Type B pancreatic cell (in vitro differentiated cells): ENCODE measurements at places on chromosomes 1 and 21. TPM values are rescaled to one million over a fixed set of nuclear protein-coding genes. Genes with fewer than 3 reads are reported as not detected.

S100A11 gene
- 511 and 1,438 TPM in 2 replicates for total RNA-seq

MYOG gene
- 2.1 TPM in 1 of 2 replicates, not detected in the other for total RNA-seq

PAPPA2 gene
- total RNA-seq: 0.87 and 2.5 TPM in 2 replicates

KNCN gene
- total RNA-seq: not detected in 2 replicates

AKIRIN1 gene
- 67.4 and 73.0 TPM in 2 replicates for total RNA-seq

CLDN17 gene
- not detected in 2 replicates for total RNA-seq

ADIPOR1 gene
- 52.4 and 71.3 TPM in 2 replicates for total RNA-seq

OR2L2 gene
- total RNA-seq: 0.07 and 0.14 TPM in 2 replicates

IFT25 gene
- 21.2 and 41.2 TPM in 2 replicates for total RNA-seq

C4BPB gene
- 0.36 and 4.4 TPM in 2 replicates for total RNA-seq

OTUD7B gene
- total RNA-seq: 31.6 and 35.9 TPM in 2 replicates

RNU1-1 gene
- 2,993 and 3,564 TPM in 2 replicates for total RNA-seq

HAO2 gene
- 0.27 and 0.29 TPM in 2 replicates for total RNA-seq

CLDN14 gene
- not detected in 2 replicates for total RNA-seq

LDLRAD1 gene
- 1.3 and 1.5 TPM in 2 replicates for total RNA-seq

TRNP1 gene
- total RNA-seq: 39.2 and 52.3 TPM in 2 replicates

ST6GALNAC3 gene
- 3.8 and 24.7 TPM in 2 replicates for total RNA-seq

GCSAML gene
- total RNA-seq: not detected in 2 replicates

FOXO6 gene
- 9.9 and 21.1 TPM in 2 replicates for total RNA-seq

FALEC gene
- total RNA-seq: 0.55 and 0.80 TPM in 2 replicates

GJA8 gene
- not detected in 2 replicates for total RNA-seq

FBXO2 gene
- total RNA-seq: 5.9 and 7.4 TPM in 2 replicates

CELA2A gene
- 0.67 and 3.5 TPM in 2 replicates for total RNA-seq

ACTN2 gene
- 0.21 and 2.4 TPM in 2 replicates for total RNA-seq

LRRC7 gene
- 1.9 and 2.8 TPM in 2 replicates for total RNA-seq

AKR7A3 gene
- 1.3 and 4.6 TPM in 2 replicates for total RNA-seq

C1orf50 gene
- total RNA-seq: 5.9 and 9.1 TPM in 2 replicates

MFSD2A gene
- 6.1 and 7.3 TPM in 2 replicates for total RNA-seq

VSIG8 gene
- not detected in 2 replicates for total RNA-seq

WNT3A gene
- total RNA-seq: 0.21 and 6.4 TPM in 2 replicates

EFNA1 gene
- 26.1 and 69.9 TPM in 2 replicates for total RNA-seq

VWA5B1 gene
- 1.9 and 2.8 TPM in 2 replicates for total RNA-seq
